ENCODE measurements at places on chromosomes 6 and 20.

- peaks cover 14% of the 10 kb centered on the region for H3K27me3 ChIP-seq
- no peak for DNase-seq
- H3K4me1 ChIP-seq: peaks cover 5% of the 10 kb centered on the region
- no peak overlapping the region for H3K4me3 ChIP-seq
Measured at GRCh38 chr6:6293317-6293716, 27.1 kb downstream of the F13A1 start.

GRCh38 chr6:6287415-6287814, 33.0 kb downstream of the F13A1 start:
- no peaks in the 10 kb centered on the region for H3K36me3 ChIP-seq
- H3K4me3 ChIP-seq: no peak overlapping the region
- no peak overlapping the region for H3K27ac ChIP-seq

GRCh38 chr6:26233649-26234420, 131.2 kb upstream of the BTN3A2 start:
- H3K36me3 ChIP-seq: no peaks in the 10 kb centered on the region
- H3K4me3 ChIP-seq: peak overlapping the region; percentile 81
- peak overlapping the region; percentile 87 for H3K27ac ChIP-seq
- H3K27me3 ChIP-seq: no peaks in the 10 kb centered on the region
- no peak for DNase-seq

DNA sequence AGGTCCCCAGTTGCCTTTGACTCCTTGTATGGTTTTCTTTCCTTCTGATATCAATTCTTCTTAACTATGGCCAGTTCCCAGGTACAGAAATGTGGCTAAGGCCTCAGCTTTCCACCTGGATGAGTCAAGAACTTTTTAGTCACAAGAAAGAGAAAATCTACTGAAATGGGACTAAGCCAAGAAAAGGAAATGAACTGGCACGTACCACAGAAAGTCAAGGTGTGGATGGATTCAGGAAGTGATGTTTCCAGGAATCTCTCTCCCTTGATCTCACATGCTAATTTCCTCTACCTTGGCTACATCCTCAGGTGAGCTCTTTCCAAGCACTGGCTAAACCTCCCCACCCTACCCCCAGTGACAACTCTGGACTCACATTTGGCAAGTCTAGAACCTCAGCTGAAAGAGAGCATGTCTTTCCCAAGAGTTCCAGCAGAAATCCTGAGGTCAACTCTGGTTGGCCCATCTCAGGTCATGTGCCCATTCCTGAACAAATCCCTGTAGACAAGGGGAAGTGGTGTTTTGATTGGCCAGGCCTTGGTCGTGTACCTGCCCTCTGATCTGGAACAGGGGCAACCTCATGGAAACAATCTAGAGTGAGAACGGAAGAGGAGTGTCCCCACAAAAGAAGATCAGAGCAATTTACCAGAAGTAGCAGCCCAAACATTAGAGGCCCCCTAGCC, 205.3 kb downstream of the NFATC2 start:
- no peak overlapping the region for H3K4me3 ChIP-seq
- H3K27ac ChIP-seq: no peak overlapping the region
- H3K36me3 ChIP-seq: no peaks in the 10 kb centered on the region
- no peak for DNase-seq

DNA sequence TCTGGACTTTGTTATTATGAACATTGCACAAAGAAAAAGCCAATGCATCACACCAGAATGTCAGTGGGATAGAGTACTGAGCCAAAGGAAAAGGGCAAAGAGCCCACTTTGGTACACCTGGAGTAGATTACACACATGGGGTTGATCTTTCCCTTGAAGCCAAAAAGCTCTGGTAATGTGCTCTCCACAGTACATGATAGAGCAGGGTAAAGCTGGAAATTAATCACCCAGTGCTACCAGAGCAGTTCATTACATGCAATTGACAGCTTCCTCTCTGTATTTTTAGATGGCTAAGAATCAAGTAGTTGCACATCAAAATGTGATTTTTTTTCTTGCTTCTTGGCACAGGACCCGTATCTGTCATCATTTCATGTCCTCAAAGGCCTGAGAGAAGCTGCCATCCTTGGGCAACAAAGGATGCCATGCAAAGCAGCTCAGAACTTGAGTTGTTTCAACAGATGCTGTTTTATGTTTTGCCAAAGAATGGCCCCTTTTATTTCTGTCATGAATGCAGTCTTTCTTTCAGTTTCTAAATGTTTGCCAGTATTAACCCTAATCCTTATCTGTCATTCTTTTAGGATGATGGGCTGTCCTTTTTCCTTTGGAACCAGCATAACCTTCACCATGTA, 88.1 kb downstream of the HDGFL1 start:
- H3K27me3 ChIP-seq: no peaks in the 10 kb centered on the region
- H3K27ac ChIP-seq: peak overlapping the region; percentile 50
- peaks cover 58% of the 10 kb centered on the region for H3K4me1 ChIP-seq
- H3K36me3 ChIP-seq: peaks cover 1% of the 10 kb centered on the region
- no peak overlapping the region for H3K4me3 ChIP-seq

DNA sequence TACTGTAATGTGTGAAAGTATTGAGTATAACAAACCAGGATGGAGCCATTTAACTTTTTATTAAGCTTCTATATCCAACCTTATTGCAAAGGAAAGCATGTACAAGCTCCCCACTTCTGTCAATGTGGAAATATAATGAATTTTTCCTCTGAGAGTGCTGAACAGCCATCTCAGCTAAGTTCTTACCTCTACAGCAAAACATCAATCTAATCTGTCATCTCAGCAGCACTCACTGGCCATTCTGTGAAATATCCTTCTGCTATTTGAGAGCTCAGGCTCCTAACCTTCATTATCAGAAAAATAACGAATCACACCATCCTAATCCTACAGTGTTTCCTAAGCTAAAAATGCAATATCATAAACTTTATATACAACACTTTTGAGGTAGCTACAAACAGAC, 194.0 kb upstream of the RNF217 start:
- no peak overlapping the region for H3K4me3 ChIP-seq
- H3K27ac ChIP-seq: no peak overlapping the region
- peaks cover 18% of the 10 kb centered on the region for H3K4me1 ChIP-seq
- DNase-seq: no peak

DNA sequence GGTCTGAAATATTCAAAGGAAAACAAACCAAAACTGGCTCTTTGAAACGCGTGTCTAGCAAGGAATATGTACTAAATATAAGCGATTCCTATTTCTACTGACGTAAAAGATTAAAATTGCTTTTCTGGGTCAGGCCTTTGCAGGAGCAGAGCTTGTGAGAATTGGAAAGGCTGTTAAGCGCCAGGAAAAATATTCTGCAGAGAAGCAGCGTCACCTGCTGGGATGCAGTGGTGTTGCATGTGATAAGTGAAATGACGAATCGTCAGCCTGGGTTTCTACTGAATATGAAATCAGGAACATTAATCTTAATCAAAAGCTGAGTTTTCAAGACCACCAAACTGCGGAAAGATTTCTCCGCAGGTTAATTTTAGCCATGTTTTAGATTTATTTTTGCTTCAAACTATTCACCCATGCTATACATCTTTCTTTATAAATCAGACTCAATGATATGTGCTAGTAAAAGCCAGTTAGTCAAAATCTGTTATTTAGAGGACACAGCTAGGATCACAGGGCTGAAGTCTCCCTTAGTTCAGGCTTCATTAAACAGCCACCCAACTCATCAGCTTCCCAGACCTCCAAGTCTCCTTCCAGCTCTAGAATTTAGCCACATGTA, 67.4 kb downstream of the ALDH8A1 start:
- no peaks in the 10 kb centered on the region for H3K36me3 ChIP-seq
- peak; percentile 43 for DNase-seq
- H3K4me1 ChIP-seq: peaks cover 4% of the 10 kb centered on the region
- no peak overlapping the region for H3K4me3 ChIP-seq
- H3K27me3 ChIP-seq: peaks cover 4% of the 10 kb centered on the region
- H3K27ac ChIP-seq: no peak overlapping the region

DNA sequence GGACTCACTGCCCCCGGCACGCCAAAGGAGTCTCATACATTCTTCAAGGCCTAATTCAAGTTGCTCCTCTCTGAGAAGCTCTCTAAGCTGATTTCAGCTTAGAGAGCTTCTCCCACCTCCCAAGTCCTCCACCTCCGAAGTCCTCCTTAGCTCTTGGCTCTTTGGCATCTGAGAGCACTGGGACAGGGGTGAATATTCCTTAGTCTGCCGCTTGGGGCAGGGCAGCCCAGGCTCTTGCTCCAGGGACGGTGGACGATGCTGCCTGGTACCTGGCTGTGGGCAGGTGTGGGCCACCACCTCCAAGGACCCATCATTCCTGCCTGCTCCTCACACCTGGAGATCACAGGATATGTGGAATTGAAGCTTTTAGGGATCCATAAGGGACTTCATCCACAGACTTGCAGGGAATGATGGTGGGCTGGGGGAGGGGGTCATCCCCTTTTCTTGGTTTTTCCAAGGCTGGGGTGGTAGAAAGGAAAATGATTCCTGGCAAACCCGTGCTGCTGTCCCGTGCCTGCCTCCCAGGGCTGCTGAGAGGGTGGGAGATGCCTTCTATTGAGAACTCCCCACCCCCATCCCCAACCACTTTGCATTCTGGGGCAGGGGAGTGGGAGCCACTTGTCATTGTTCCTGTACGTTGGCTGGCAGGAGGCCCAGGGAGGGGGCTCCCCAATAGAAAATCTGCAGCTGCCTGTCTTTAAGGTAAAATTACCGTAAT, 57.4 kb downstream of the ARHGAP40 start:
- no peaks in the 10 kb centered on the region for H3K4me1 ChIP-seq
- no peak overlapping the region for H3K27ac ChIP-seq
- no peak overlapping the region for H3K4me3 ChIP-seq
- peak; percentile 24 for DNase-seq
- H3K27me3 ChIP-seq: peaks cover 52% of the 10 kb centered on the region

GRCh38 chr20:2299301-2299700, 3.5 kb downstream of the TGM3 start:
- H3K27me3 ChIP-seq: peaks cover 10% of the 10 kb centered on the region
- H3K4me3 ChIP-seq: no peak overlapping the region
- H3K36me3 ChIP-seq: no peaks in the 10 kb centered on the region
- H3K27ac ChIP-seq: no peak overlapping the region
- peaks cover 19% of the 10 kb centered on the region for H3K4me1 ChIP-seq

GRCh38 chr6:63272397-63272796, 47.4 kb downstream of the LGSN start:
- H3K36me3 ChIP-seq: peaks cover 2% of the 10 kb centered on the region
- peaks cover 3% of the 10 kb centered on the region for H3K27me3 ChIP-seq
- H3K4me3 ChIP-seq: no peak overlapping the region
- no peak overlapping the region for H3K27ac ChIP-seq

Measured in progenitor cell of endocrine pancreas (in vitro differentiated cells).